Lung (tissue), 17 donors: ENCODE measurements at places on chromosomes 3 and 15. TPM values are rescaled to one million over a fixed set of nuclear protein-coding genes. Genes with fewer than 3 reads are reported as not detected.

The FAM3D gene
- 3.2 TPM for total RNA-seq

The BOC gene
- 9.6 TPM for total RNA-seq

The AGBL1 gene
- 8.7 TPM for total RNA-seq

The CHDH gene
- total RNA-seq, result 10.9 TPM

The GOLGA8M gene
- 1.8 TPM for total RNA-seq

The GOLGA6A gene
- 0.14 TPM for total RNA-seq

The CCDC54 gene
- not detected for total RNA-seq

The CLDN18 gene
- 114 TPM for total RNA-seq

DNA sequence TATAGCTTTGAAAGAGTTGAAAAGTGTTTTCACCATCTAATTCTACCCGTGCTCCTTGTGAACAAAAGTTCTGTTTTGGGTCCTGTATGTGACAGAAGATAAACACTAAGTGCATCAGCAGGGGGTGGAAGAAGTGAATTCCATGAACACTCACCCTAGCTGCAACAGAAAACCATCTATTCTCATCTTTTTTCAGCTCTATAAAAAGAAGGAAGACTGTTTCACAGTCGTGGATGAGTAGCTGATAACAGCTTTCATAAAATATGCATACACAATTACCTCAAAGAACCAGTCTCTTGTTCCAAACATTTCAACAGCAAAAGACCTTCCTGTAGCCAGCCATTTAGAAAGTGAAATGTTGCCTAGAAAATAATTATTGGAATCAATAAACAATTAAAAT is 281.7 kb upstream of the RASGRP1 start:
- no peak for DNase-seq
- no peaks in the 10 kb centered on the region for H3K36me3 ChIP-seq
- no peaks in the 10 kb centered on the region for H3K27me3 ChIP-seq
- H3K4me3 ChIP-seq, result no peak overlapping the region
- no peak overlapping the region for H3K27ac ChIP-seq
- peaks cover 11% of the 10 kb centered on the region for H3K4me1 ChIP-seq

DNA sequence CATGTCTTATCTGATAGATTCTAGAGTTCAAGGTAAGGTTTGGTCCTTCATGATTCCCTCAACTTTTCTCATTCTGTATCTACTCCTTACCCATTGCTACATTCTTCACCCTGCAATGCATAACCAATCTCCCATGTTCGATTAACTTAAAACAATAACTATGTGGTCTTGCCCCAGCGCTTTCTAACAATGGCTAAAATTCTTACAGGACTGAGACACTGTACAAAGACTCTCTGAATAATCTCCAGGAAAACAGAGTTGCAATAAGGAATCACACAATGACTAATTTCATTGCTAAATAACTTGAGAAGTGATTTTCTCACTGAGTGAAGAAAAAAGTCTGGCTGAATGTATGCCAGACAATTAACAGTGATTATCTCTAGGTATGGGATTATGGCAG is 69.6 kb upstream of the FAM174B start:
- H3K4me3 ChIP-seq, result no peak overlapping the region
- DNase-seq, result no peak
- H3K27me3 ChIP-seq, result no peaks in the 10 kb centered on the region
- peaks cover 2% of the 10 kb centered on the region for H3K36me3 ChIP-seq
- H3K27ac ChIP-seq, result no peak overlapping the region

DNA sequence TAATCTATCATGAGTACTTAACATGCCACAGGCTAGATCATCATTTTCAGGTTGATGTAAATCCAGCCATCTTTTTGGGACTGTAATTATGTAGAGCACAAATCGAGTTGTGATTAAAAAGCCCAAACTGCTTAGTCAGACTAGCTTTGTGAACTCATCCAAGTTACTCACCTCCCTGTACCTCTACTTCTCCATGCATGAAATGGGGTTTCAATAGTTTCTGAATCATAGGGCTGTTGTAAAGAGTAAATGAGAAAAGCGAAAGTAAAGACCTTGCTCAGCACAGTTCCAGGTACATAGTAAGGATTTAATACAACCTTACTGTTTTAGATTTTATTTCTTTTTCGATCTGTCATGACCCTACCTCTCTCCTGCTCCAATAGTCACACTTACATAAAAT is 85.6 kb upstream of the GAP43 start:
- H3K36me3 ChIP-seq, result no peaks in the 10 kb centered on the region
- H3K27ac ChIP-seq, result no peak overlapping the region
- no peak overlapping the region for H3K4me3 ChIP-seq
- no peak for DNase-seq
- H3K4me1 ChIP-seq, result no peaks in the 10 kb centered on the region

DNA sequence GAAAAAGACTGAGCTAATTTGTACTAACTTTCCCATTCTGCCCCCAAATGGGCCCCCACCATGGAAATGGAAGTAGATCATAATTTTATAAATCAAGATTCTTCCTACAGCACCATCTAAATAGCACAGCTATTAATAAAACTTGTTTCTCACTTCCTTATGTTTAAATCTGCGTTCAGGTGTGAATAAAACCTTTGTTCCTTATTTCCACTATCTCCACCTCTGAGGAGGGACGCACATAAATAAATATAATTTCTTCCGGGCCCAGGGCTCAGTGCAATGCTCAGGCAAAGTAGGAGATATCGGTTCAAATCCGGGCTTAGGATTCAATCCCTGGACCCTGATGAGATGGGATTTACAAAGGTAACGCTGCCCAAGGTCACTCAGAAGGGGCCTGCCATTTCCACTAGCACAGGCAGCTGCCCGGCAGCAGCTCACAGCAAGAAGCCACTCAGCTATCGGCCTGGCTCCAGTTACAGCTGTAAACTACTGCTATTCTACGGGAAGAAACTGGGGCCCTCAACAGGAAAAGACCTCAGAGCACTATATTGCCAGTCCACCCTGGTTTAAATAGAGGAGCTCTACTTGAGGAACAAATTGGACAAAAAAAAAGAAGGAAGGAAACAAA is 52.5 kb downstream of the FOXP1 start:
- peak overlapping the region; percentile 4 for H3K27ac ChIP-seq
- no peaks in the 10 kb centered on the region for H3K36me3 ChIP-seq
- no peak for DNase-seq
- H3K4me1 ChIP-seq, result no peaks in the 10 kb centered on the region

- H3K27ac ChIP-seq, result no peak overlapping the region
- no peak for DNase-seq
- H3K36me3 ChIP-seq, result no peaks in the 10 kb centered on the region
Observed at GRCh38 chr15:94287794-94288246, 56.5 kb downstream of the MCTP2 start.

GRCh38 chr15:69610858-69611257 is 158.2 kb downstream of the RPLP1 start:
- H3K4me1 ChIP-seq, result no peaks in the 10 kb centered on the region
- no peaks in the 10 kb centered on the region for H3K36me3 ChIP-seq
- H3K27ac ChIP-seq, result no peak overlapping the region
- no peak overlapping the region for H3K4me3 ChIP-seq
- H3K27me3 ChIP-seq, result no peaks in the 10 kb centered on the region

DNA sequence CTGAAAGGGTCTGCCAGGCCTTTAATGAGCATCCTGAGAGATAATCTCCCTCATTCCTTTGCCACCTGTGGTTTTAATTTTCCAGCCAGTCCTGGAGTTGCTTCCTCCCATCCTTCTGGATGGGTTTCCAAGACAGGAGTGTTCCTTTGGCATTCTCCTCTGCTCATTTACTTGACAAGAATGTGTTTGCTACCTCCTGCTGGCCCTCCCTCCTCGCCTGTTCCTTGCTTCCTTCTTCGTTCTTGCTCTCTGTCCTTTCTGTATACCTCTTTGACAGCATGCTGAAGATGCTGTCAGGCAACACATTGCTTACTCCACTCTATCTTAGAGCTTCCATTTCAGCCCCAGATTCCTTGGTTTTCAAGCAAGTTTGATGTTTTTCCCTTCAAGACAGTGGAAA is 46.0 kb downstream of the ERC2 start:
- H3K27me3 ChIP-seq, result no peaks in the 10 kb centered on the region
- no peak overlapping the region for H3K4me3 ChIP-seq
- no peaks in the 10 kb centered on the region for H3K36me3 ChIP-seq
- H3K4me1 ChIP-seq, result no peaks in the 10 kb centered on the region
- H3K27ac ChIP-seq, result no peak overlapping the region
- no peak for DNase-seq

GRCh38 chr3:142898346-142899213 is 9.7 kb upstream of the PCOLCE2 start:
- DNase-seq, result no peak
- H3K36me3 ChIP-seq, result no peaks in the 10 kb centered on the region
- H3K27ac ChIP-seq, result no peak overlapping the region
- no peaks in the 10 kb centered on the region for H3K4me1 ChIP-seq
- H3K4me3 ChIP-seq, result no peak overlapping the region
- H3K27me3 ChIP-seq, result no peaks in the 10 kb centered on the region

GRCh38 chr3:52934630-52935530 is 37.5 kb upstream of the STIMATE start:
- peaks cover 4% of the 10 kb centered on the region for H3K36me3 ChIP-seq
- H3K4me1 ChIP-seq, result no peaks in the 10 kb centered on the region
- peak; percentile 55 for DNase-seq
- H3K4me3 ChIP-seq, result no peak overlapping the region
- H3K27me3 ChIP-seq, result no peaks in the 10 kb centered on the region
- H3K27ac ChIP-seq, result no peak overlapping the region

DNA sequence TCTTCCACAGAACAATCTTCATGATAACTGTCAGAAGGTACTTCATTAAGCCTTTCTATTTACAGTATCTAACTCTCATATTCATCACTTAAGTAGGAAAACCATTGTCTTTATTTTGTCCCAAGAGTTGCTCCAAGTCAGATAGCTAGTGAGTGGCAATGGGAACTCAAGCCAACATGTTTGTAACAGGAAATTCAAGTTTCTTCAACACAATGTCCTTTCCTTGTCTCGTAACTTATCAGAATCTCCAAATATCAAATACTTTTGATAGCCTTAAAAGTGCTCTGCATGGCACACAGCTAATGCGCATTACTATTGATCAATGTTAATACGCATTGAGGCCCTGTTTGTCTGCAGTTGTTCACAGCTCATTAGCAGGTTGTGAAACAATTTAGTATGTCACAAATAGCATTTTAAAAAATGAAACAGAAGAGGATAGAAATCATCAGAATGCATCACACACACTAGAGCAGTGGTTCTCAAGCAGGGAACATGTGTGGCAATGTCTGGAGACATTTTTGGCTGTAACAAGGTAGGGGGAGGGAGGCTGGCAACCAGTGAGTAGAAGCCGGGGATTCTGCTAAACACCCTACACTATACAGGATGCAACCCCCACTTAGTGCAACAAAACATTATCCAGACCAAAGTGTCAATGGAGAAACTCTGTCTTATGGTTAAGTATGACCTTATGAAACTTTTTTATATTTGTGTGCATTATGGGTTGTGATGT is 27.5 kb downstream of the BTLA start:
- H3K27me3 ChIP-seq, result no peaks in the 10 kb centered on the region
- peak; percentile 56 for DNase-seq
- no peak overlapping the region for H3K4me3 ChIP-seq

DNA sequence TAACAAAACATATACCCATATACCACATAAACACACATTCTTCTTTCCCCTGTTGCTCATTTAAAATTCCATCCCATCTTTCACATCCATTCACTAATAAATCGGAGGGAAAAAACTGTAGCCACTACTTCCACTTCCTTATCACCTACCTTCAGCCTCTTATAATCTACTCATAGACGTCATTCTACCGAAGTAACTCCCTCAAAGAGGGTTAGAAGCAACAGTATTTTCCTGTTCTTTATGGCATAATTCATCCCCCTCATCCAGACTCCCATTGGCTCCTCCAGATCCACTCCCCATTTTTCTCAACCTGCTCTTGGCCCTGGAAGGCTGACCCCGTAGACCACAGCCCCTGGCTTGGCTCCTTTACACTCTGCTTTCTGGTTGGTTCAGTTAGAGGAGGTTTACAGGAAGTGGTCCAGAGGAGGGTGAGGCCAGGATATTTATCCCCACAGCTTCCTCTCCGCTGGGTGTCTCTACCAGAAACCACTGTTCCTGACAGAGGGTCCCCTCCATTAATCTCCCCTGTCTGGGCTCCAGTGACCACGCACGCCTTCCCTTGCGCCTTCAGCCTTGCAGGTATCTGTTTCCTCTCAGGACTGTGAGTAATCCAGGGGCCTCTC is 46.3 kb downstream of the FMN1 start:
- H3K4me1 ChIP-seq, result peaks cover 3% of the 10 kb centered on the region
- no peak for DNase-seq
- no peak overlapping the region for H3K27ac ChIP-seq
- H3K27me3 ChIP-seq, result no peaks in the 10 kb centered on the region

- no peak overlapping the region for H3K27ac ChIP-seq
- no peaks in the 10 kb centered on the region for H3K27me3 ChIP-seq
- H3K36me3 ChIP-seq, result peaks cover 2% of the 10 kb centered on the region
- DNase-seq, result no peak
Observed at GRCh38 chr15:88482263-88482662, 14.8 kb downstream of the MRPS11 start.

- no peak overlapping the region for H3K27ac ChIP-seq
- H3K4me3 ChIP-seq, result no peak overlapping the region
- no peaks in the 10 kb centered on the region for H3K27me3 ChIP-seq
- no peaks in the 10 kb centered on the region for H3K4me1 ChIP-seq
- no peaks in the 10 kb centered on the region for H3K36me3 ChIP-seq
Observed at GRCh38 chr3:18740631-18741583, 315.8 kb upstream of the SATB1 start.

DNA sequence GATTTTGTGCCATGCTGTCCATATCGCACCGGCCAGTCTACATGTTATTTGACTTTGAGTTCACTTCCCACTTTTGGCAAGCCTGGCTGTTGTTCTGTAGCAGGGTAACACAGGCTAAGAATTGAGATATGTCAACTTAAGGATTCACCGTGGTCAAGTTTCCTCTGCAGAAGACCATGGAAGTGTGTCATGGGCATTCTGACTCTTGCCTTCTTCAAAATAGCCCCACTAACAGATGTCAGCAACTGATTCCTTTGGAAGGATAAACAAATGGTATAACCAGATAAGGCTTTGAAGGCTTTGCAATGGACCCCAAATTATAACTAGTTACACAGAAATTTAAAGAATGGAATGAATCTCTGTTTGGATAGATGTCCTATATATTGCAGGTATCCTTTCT is 20.1 kb upstream of the CD47 start:
- no peaks in the 10 kb centered on the region for H3K36me3 ChIP-seq
- no peak overlapping the region for H3K27ac ChIP-seq
- no peak overlapping the region for H3K4me3 ChIP-seq
- no peaks in the 10 kb centered on the region for H3K4me1 ChIP-seq
- no peak for DNase-seq
- no peaks in the 10 kb centered on the region for H3K27me3 ChIP-seq
